Activated T-helper 17 cell treated with anti-CD3 and anti-CD28 coated beads, Interleukin-2, amount 50 U/mL, for 72 hours (primary cell): ENCODE measurements at places on chromosomes 2 and 18.
A peak's percentile ranks its signal among the peaks of the same experiment; 100 is the strongest.

GRCh38 chr2:24682304-24682703 lies 110.9 kb downstream of the PTRHD1 start:
- no peak overlapping the region for H3K4me3 ChIP-seq
- peaks cover 54% of the 10 kb centered on the region for H3K36me3 ChIP-seq
- no peak overlapping the region for H3K27ac ChIP-seq
- no peaks in the 10 kb centered on the region for H3K27me3 ChIP-seq

- H3K4me1 ChIP-seq = no peaks in the 10 kb centered on the region
- no peak overlapping the region for H3K27ac ChIP-seq
- H3K36me3 ChIP-seq = no peaks in the 10 kb centered on the region
- H3K4me3 ChIP-seq = no peak overlapping the region
- no peak for ATAC-seq
Measured at GRCh38 chr2:239473211-239473805, 72.5 kb upstream of the HDAC4 start.

DNA sequence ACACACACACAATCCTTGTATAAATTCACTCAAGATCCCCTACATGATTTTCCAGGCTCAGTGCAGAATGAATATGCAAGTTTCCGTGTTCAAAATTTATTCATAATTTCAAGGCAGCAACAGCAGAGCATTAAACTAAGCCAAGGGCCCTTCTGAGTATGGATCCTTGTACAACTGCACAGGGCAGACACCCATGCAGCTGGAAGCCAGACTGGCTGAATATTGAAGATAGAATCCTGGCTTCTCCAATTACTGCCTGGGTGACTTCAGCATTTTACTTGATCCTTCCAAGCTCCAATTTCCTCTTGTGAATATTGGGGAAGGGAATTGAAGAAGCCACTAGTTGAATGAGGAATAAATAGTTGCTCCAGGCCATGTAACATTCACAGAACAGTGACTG lies 267.9 kb upstream of the REG3G start:
- no peak overlapping the region for H3K27ac ChIP-seq
- H3K4me1 ChIP-seq = no peaks in the 10 kb centered on the region
- no peaks in the 10 kb centered on the region for H3K27me3 ChIP-seq
- no peak overlapping the region for H3K4me3 ChIP-seq
- H3K36me3 ChIP-seq = no peaks in the 10 kb centered on the region
- no peak for ATAC-seq

GRCh38 chr2:238786792-238787490 lies 60.9 kb upstream of the TWIST2 start:
- ATAC-seq = no peak
- H3K4me3 ChIP-seq = no peak overlapping the region
- peaks cover 22% of the 10 kb centered on the region for H3K27me3 ChIP-seq
- no peaks in the 10 kb centered on the region for H3K4me1 ChIP-seq
- H3K36me3 ChIP-seq = no peaks in the 10 kb centered on the region

- H3K4me3 ChIP-seq = no peak overlapping the region
Measured at GRCh38 chr2:45726188-45726587, 74.7 kb downstream of the PRKCE start.

DNA sequence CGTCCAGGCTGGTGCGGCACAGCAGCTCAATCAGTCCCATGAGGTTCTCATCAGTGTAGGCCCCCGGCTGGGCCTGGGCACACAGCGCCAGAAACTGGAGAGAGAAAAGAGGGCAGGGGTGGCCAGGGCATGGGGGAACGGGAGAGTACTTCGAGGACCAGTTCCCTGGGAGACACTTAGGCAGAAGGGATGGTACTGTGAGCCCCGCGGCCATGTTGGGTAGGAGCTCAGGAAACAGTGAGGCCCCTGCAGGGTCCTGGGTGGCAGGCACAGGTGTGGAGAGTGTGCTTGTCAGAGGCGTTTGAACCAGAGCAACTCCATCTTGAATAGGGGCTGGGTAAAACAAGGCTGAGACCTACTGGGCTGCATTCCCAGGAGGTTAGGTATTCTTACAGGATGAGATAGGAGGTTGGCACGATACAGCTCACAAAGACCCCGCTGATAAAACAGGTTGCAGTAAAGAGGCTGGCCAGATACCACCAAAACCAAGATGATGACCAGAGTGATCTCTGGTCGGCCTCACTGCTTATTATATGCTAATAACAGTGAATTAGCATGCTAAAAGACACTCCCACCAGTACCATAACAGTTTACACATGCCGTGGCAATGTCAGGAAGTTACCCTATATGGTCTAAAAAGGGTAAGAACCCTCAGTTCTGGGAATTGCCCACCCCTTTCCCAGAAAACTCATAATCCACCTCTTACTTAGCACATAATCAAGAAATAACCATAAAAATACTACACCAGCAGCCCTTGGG lies 51.9 kb upstream of the SEMA4C start:
- no peaks in the 10 kb centered on the region for H3K36me3 ChIP-seq
- H3K4me3 ChIP-seq = no peak overlapping the region
- H3K27ac ChIP-seq = no peak overlapping the region
- H3K27me3 ChIP-seq = no peaks in the 10 kb centered on the region
- peaks cover 6% of the 10 kb centered on the region for H3K4me1 ChIP-seq

GRCh38 chr2:13481201-13481600 lies 764.5 kb downstream of the TRIB2 start:
- H3K36me3 ChIP-seq = no peaks in the 10 kb centered on the region
- no peak overlapping the region for H3K4me3 ChIP-seq
- no peaks in the 10 kb centered on the region for H3K27me3 ChIP-seq
- ATAC-seq = no peak
- no peaks in the 10 kb centered on the region for H3K4me1 ChIP-seq

GRCh38 chr18:26532367-26533340 lies 15.7 kb downstream of the KCTD1 start:
- no peak for ATAC-seq
- no peaks in the 10 kb centered on the region for H3K27me3 ChIP-seq
- H3K36me3 ChIP-seq = no peaks in the 10 kb centered on the region
- peaks cover 4% of the 10 kb centered on the region for H3K4me1 ChIP-seq
- no peak overlapping the region for H3K4me3 ChIP-seq

GRCh38 chr2:158489366-158490112 lies 32.8 kb downstream of the PKP4 start:
- no peak overlapping the region for H3K4me3 ChIP-seq
- no peaks in the 10 kb centered on the region for H3K36me3 ChIP-seq
- H3K27me3 ChIP-seq = no peaks in the 10 kb centered on the region
- H3K4me1 ChIP-seq = peaks cover 22% of the 10 kb centered on the region
- H3K27ac ChIP-seq = no peak overlapping the region

GRCh38 chr18:59822612-59823550 lies 76.9 kb upstream of the PMAIP1 start:
- no peak overlapping the region for H3K4me3 ChIP-seq
- peaks cover 10% of the 10 kb centered on the region for H3K27me3 ChIP-seq
- no peaks in the 10 kb centered on the region for H3K4me1 ChIP-seq
- ATAC-seq = no peak

DNA sequence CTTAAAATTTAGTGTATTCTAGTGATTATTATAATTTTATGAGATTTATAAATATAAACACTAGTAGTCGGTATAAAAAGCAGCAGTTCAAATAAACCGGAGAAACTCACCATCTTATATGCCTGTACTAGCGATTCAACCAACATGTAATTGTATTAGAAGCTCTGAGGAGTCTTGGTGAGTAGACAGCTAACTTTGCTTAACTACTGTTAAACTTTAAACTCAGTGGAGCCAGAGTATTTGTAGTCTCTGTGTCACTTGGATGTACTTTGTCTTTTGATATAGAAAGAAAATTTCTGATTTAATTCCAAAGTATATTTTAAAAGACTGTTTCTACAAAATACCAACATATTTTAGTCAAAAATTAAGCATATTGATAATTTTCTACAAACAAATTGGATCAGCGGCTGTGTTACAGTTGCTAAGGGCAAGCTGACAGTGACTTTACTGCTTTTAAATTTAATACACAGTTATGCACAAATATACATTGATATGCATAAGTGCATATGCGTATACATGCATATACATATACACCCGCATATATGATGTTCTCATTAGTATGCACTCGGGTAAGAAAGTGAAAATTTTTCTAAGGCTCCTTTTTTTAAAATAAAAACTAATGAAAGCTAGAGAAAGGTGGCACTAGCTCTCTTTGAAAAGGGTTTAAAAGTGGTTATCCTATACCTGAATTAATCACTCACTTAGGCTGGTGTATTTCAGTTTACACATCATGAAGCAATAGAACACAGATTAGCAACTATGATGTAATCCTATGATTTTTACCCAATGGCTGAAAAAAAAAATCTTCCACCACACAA lies 374.5 kb downstream of the NCKAP5 start:
- H3K4me1 ChIP-seq = no peaks in the 10 kb centered on the region
- H3K27me3 ChIP-seq = no peaks in the 10 kb centered on the region
- no peak overlapping the region for H3K4me3 ChIP-seq

DNA sequence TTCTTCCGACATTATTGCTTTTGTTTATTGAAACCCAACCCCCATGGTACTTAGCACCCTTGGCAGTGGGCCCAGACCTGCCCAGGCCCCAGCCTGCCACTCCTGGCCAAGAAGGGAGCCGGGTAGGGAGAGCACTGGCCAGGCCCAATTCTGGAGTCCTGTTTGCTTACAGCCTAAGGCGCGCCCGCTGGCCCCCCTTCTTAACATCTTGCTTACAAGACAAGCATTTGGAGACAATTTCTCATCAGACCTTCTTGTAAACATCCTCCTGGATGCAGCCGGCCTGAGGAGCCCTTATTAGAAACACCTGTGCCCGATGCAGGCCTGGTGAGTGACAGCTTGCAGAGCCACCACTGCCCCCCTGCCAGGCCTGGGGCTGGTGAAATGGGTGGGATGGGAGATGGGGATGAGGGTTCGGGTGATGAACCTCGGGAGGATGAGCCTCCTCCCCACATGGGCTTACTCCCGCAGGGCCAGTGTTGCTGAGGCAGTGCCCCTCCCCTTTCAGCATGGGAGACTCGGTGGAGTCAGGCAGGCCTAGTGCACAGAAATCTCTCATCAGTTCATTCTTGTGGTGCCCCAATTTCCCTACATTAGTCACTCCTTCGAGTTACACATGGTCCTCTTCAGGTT lies 217.5 kb downstream of the CYP26B1 start:
- ATAC-seq = no peak
- peaks cover 5% of the 10 kb centered on the region for H3K27me3 ChIP-seq
- no peaks in the 10 kb centered on the region for H3K4me1 ChIP-seq
- no peak overlapping the region for H3K4me3 ChIP-seq

GRCh38 chr2:144509001-144509878 lies 10.7 kb downstream of the ZEB2 start:
- no peak overlapping the region for H3K27ac ChIP-seq
- no peak overlapping the region for H3K4me3 ChIP-seq
- peaks cover 22% of the 10 kb centered on the region for H3K4me1 ChIP-seq
- peaks cover 38% of the 10 kb centered on the region for H3K36me3 ChIP-seq

DNA sequence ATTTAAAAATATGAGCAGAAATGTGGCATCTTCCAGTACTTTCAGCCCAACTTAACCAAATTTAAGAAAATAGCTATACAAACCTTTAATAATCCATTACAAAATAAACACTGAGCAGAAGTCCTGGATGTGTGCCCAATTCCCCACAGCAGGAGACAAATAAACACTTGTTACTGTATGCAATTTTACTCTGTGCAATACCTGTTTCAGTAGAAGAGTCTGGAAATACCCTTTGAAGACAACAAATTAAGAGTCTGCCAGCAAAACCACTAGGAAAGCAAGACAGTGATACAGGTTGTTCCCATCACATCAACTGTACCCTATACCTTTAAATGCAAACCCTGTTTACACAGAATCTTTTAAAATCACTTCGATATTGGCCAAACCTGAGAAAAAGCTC lies 41.4 kb upstream of the RNU4ATAC start:
- no peak overlapping the region for H3K4me3 ChIP-seq
- H3K36me3 ChIP-seq = peaks cover 37% of the 10 kb centered on the region
- H3K27ac ChIP-seq = no peak overlapping the region
- no peaks in the 10 kb centered on the region for H3K27me3 ChIP-seq
- ATAC-seq = peak; percentile 40
- peaks cover 18% of the 10 kb centered on the region for H3K4me1 ChIP-seq

GRCh38 chr2:223797037-223797436 lies 40.3 kb downstream of the AP1S3 start:
- no peaks in the 10 kb centered on the region for H3K36me3 ChIP-seq
- no peaks in the 10 kb centered on the region for H3K27me3 ChIP-seq
- H3K4me3 ChIP-seq = no peak overlapping the region
- no peak for ATAC-seq

DNA sequence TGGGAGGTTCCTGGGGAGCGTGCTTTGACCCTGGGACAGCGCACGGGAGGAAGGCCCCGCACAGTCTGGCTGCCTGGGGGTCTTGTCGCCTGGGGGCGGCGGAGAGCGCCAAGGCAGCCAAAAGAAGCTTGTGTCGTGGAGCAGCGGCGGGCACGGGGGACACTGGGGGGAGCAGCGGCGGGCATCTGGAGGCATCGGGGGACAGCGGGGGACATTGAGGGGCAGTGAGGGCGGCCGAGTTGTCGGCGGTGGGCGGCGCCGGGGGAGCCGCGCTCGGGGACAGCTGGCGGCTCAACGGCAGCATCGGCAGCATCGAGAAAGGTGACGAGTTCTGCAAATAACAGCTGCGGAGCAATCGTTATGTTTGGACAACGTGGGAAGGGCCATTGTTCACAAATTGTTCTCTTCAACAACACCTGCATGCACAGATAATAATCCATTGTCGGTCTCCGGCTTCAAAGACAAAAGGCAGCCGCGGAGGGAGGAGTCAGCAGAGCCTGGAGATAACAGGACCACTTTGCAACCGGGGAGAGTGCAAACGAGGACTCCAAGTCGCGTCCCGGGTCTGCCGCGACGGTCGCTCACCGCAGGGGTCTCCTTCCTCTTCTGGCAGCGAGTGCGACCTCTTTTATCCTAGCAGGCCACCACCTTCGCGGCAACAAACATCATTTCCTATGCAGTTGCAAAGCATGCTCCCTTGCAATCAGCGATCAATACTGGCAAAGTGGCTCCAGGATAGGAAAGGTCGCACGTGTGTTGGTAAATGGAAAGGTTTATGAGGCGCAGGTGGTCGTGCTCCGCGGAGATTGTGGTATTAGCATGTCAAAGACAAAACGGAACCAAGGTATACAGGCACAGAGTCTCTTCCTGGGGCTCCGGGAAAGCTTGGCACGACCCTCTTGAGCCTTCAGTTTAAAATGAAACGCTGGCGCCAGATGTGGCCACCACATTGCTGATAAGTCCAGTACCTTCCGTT lies 132.3 kb upstream of the DLX2 start:
- no peak overlapping the region for H3K27ac ChIP-seq
- peaks cover 18% of the 10 kb centered on the region for H3K4me1 ChIP-seq
- peak overlapping the region; percentile 84 for H3K4me3 ChIP-seq
- peaks cover 10% of the 10 kb centered on the region for H3K27me3 ChIP-seq

GRCh38 chr2:231093933-231094332 lies 30.9 kb downstream of the HTR2B start:
- no peaks in the 10 kb centered on the region for H3K4me1 ChIP-seq
- H3K27me3 ChIP-seq = no peaks in the 10 kb centered on the region
- H3K4me3 ChIP-seq = no peak overlapping the region
- no peak for ATAC-seq
- peaks cover 96% of the 10 kb centered on the region for H3K36me3 ChIP-seq

- H3K4me3 ChIP-seq = no peak overlapping the region
- H3K4me1 ChIP-seq = no peaks in the 10 kb centered on the region
- ATAC-seq = no peak
- no peaks in the 10 kb centered on the region for H3K27me3 ChIP-seq
- no peaks in the 10 kb centered on the region for H3K36me3 ChIP-seq
Measured at GRCh38 chr18:27600245-27600644, 415.1 kb upstream of the CHST9 start.
